Hematopoietic multipotent progenitor cell treated with erythropoietin and hydrocortisone succinate and interleukin-3 and kit ligand, for 17 days (in vitro differentiated cells): ENCODE measurements at places on chromosomes 7 and 10.

- DNase-seq: no peak
Measured at GRCh38 chr7:51246258-51247245, 70.1 kb downstream of the COBL start.

- no peak for DNase-seq
Measured at GRCh38 chr7:34133983-34134782, 228.8 kb downstream of the BMPER start.

DNA sequence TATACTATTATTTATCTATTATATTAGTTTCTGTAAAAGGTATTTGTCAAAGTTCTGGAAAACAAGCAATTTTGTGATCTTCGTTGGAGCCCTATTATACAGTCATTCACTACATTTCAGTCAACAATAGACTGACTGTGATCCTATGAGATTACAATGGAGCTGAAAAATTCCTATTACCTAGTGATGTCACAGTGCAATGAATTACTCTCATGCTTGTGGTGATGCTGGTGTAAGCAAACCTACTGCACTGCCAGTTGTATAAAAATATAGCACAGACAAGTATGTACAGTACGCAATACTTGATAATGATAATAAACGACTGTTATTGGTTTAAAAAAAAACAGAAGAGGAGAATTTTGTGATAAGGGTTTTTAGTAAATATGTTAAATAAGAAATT, 21.4 kb downstream of the OR6V1 start:
- no peak for DNase-seq

GRCh38 chr7:116548506-116548905, 23.7 kb downstream of the CAV1 start:
- no peak for DNase-seq

- DNase-seq: no peak
Measured at GRCh38 chr10:57168611-57169240, 807.7 kb upstream of the ZWINT start.

GRCh38 chr10:129045599-129045998, 421.4 kb upstream of the MGMT start:
- no peak for DNase-seq

GRCh38 chr10:73581918-73582317, 9.2 kb downstream of the USP54 start:
- no peak for DNase-seq

DNA sequence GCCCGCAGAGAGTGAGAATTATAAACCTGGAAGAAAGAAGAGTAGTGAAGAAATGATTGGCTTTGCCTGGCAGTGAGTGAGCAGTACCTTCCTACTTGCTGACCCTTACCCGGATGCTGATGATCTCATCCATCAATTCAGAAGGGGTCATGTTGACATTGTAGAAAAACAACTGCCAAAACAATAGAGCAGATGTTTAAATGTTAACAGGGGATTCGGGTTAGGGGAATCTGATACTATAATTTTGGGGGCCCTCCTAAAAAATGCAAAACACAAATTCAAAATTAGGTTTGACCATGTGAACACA, 78.1 kb downstream of the MYOF start:
- no peak for DNase-seq

GRCh38 chr7:90222811-90223725, 11.5 kb downstream of the STEAP2 start:
- no peak for DNase-seq

DNA sequence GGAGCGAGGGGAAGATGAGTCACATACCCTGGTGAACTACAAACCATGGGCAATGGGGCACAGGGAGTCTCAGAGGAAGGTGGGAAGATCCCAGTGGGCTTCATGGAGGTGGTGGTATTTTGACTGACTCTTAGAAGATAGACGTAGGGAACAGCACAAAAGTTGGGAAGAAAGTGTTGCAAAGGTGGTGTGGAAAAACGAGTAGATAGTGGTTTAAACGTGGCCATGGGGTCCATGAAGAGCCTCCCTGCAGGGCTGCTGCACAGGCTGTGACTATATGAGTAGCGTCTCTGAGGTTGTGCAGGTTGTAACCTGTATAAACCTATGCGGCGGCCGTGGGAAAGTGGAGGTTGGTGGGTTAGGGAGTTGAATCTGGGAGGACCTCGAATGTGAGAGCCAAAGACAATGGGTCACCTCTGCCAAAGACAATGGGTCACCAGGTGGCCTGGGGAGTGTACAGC, 13.8 kb downstream of the LZTS2 start:
- no peak for DNase-seq

DNA sequence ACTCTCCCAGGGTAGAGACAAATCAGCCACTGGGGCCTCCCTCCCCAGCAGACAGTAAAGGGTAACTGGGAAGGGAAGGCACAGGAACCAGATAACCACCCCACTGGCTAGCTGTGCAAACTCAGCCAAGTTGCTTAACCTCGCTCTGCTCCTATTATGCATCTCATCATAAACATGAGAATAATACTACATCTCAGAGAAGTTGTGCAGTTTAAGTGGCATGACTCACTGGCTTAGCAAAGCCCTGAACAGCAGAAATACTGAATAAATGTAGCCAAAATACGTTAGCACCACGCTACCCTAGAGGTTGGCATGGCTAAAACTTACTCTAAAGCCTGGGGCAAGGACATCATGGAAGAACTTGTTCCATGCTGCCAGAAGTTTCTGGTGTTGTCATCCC, 128.1 kb upstream of the ANK3 start:
- DNase-seq: no peak

DNA sequence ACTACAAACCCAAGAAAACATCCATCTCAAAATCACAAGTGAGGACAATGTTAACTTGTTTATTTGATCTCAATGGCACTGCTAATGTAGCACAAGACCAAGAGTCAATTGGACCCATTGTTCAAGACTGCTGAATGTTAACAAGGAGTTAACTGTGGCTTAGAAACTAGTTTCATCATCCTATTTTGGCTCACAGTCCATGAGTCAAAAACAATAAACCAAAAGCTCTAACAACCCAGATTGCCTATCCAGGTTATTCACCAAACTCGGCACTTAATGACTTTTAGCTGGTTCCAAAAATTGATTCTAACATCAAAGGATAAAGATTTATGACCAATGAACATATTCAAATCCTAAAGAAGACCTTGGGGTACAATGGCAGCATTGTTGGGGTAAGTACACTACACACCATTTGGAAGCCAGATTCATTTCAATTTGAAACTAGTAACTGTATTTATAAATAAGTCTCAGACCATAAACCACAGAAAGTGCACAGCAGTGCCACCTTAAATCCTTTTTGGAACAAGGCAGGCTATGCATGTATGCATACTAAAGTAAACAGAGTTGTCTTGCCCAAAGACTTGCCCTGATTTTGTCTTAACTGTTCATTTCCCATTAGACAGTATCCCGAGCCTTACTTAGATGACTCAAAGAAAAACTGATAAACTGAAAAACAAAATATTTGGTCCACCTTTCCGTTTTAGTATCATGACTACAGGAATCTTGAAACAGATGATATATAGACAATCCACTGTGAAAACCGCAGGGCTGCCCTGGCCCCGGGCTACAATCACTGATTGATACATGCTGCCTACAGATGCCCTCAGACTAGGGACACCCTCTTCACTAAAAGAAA, 84.5 kb downstream of the SRPK2 start:
- no peak for DNase-seq

DNA sequence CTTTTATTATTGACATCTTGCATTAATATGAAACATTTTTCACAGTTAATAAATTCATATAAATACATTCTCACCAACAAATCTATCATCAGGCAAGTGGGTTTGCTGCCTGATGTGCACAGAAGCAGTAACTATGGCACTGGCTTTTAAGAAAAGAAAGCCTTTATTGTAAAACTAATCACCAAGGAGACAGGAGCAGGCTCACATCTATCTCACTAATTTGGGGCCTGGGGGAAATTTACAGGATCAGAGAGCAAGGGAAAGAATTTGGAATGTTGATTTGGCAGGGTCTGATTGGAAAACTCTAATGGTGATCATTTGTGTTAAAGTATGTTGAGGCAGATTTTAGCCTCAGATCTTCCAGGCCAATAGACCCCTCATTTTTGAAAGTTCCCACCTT, 605.7 kb downstream of the POM121L12 start:
- no peak for DNase-seq

- DNase-seq: no peak
Measured at GRCh38 chr10:111338035-111338434, 261.2 kb downstream of the ADRA2A start.

GRCh38 chr10:31808258-31809218, 120.1 kb downstream of the ARHGAP12 start:
- DNase-seq: peak; percentile 56

- DNase-seq: no peak
Measured at GRCh38 chr10:63716016-63716580, 194.9 kb downstream of the REEP3 start.

DNA sequence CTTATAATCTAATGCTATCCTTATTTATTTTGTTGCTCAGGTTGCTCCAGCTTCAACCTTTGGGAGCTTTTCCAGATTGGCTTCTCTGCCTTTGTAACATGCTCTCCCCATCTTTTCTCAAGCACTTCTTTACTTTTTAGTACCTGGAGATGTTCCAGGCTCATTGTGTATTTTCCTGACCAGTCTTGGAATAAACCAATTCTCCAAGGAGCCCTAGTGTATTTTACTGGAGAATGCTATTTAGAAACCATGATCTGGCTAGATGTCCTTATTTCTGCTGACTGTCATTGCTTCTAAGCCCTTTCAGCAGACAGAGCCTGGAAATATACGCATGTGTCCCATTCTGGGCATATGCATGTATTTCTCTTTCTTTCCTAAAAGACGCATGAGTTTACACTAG, 95.7 kb downstream of the EMX2 start:
- no peak for DNase-seq

DNA sequence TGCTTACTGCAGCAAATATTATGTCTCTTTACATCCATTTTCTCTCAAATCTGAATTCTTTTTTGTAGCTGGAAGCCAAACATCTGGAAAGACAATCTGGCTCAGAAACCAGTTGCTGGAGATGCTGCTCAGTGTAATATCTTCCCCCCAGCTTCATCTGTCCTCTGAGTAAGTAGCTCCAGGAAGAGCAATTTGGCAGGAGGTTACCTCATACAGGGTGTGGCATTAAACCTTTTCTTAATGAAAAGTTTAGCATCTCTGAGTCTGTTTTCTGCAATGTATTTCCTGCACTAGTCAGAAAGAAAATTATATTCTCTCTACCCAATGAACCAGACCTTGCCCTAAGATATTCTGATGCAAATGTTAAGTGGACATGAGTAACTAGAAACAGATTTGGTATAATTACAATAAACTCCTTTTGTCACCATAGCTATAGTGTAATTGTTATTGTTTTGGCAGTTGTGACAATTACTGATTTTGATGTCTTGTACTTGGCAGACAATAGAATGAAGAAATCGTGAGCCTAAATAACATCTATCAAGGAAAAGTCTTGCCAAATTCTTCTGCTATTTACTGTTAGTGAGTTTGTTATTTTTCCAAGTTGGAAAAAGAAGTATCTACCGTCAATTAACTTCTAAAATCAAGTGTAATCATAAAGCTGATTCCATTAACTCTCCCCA, 123.3 kb downstream of the WDFY4 start:
- DNase-seq: no peak

DNA sequence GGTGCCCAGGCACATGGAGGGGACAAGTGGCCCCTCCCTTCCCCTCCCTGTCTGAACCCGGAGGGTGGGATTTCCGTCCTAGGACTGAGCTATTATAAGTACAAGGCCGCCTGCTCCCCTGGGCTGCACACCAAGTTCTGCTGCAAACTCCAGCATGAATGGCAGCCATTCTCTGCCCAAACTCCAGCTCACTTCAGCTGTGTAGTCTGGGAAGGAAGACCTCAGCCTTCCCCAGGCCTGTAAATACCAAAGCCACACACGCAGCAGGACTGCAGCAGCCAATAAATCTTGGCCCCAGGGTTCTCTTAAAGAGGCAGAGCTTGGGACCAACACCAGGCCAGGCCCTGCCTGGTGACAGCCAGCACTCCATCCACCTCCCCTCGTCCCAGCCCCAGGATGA, 291.3 kb upstream of the ZMIZ1 start:
- no peak for DNase-seq

- no peak for DNase-seq
Measured at GRCh38 chr10:10730471-10731043, 287.1 kb upstream of the CELF2 start.

DNA sequence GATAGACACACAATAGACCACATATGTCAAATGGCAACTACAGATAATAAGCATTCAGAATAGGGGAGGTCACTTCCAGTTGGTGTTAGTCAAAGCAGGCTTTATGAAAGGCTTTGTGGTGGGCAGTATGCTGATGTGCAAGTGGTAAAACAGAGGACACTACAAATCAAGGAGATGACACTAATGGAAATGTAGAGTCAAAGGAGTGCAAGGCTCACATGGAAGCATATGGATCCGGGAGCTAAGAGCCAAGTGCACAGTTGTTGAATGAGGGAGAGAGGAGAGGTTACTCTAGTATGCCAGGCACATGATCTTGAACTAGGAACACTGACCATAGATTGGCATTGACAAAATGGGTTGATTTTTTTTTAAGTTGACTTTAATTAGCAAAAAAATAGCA, 62.7 kb downstream of the GRM3 start:
- DNase-seq: no peak

DNA sequence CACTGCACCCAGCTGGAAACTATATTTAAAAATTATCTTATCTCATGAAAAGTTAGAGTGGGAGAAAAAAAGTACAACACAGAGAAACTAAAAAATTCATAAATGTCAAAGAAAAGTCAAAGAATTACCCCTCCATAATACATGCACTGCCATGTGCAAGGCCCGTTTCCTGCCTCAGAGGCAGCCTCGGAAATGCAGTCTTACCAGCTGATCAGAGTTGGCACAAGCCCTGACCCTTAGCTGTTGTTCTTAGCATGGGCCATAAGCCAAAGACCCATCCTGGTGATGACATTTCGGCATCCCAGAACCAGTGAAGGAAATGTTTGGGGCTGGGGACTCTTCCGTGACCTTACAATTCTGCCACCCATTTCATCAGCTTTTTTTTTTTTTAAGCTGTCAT, 21.6 kb downstream of the RBM48 start:
- DNase-seq: no peak

DNA sequence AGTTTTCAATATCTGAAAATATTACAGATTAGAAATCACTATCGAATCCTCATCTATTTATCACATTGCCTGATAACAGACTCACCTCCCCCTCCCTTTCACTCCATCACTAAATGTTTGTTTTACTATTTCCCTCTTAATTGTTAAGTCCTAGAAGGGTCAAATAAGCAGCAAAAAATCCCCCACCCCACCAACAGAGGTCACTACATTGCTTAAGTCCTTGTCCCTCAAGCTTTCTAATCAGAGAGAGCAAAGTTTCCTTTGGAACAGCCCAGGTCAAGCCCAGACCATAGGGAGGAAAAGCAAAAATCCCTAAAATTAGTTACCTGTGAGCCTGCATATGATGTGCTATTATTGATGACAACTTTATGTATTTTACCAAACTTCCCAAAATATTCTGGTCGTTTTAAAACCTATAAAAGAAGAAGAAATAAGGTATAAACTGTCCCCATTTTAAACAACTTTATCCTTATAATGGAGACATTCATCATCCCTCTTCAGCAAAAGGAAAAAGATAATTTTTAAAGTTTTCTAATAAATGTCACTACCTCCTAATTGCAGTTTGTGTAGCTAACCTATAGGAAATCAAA, 95.0 kb downstream of the CNOT4 start:
- peak; percentile 64 for DNase-seq
